ENCODE measurements at places on chromosomes 1 and 21. TPM values are rescaled to one million over a fixed set of nuclear protein-coding genes. Genes with fewer than 3 reads are reported as not detected.
A peak's percentile ranks its signal among the peaks of the same experiment; 100 is the strongest.

DNA sequence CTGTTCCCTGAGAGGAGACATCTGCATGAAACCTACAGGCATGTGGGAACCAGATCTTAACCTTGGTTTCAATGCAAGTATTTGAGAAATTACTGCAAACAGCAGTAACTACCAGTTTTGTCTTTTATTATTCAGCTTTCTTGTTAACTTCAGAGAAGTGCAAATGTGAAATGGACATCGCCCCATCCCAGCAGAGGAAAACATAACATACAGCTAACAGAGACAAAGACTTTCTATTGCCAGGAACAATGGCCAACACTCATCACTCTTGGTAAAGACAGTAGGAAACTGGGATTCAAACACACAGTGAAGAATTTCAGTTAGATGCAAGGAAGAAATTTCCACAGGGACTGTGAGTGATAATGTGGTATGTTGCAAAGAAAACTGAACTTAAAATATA, 115.1 kb downstream of the SLC30A10 start:
- H3K4me3 ChIP-seq: no peak overlapping the region
- no peak for DNase-seq
- H3K27me3 ChIP-seq: no peaks in the 10 kb centered on the region

- H3K4me1 ChIP-seq: peaks cover 19% of the 10 kb centered on the region
- peak; percentile 98 for DNase-seq
- H3K27ac ChIP-seq: no peak within 1 kb of the TSS
- H3K36me3 ChIP-seq: peaks cover 33% of the 10 kb centered on the region
- no peak within 1 kb of the TSS for H3K4me3 ChIP-seq
Measured at GRCh38 chr1:150629115-150629928, at the start of gene ENSA. Gene ENSA, minus strand, starts transcription at chr1:150629612. Its CDS starts 142 bp downstream, at chr1:150629470.

DNA sequence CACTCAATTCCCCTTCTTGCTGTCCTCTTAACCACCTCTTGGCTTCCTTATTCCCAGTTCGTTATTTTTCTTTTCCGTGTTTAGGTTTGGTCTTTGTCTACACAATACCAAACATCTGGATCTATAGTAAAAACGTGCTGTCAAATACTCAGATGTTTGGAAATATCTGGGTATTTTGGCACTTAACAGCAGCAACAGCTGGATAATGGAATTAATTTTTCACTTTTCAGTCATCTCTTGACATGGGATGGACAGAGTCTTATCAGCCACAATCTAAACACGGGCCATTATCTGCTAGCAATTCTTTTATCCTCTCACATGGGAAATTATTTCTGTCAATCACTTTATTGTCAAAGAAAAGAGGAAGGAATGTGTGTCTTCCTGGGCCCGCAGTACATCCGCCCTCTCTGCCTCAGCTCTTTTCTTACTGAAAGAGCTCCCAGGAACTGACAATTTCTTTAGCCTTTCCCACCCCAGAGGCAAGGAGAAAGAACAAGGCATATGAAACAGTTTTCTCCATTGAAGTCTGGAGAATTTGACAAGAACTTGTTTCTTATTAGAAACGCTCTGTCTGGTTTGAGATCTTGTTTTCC, 13.4 kb downstream of the NHLH2 start:
- no peak overlapping the region for H3K4me3 ChIP-seq
- no peaks in the 10 kb centered on the region for H3K36me3 ChIP-seq
- no peak for DNase-seq
- H3K4me1 ChIP-seq: peaks cover 4% of the 10 kb centered on the region
- peaks cover 40% of the 10 kb centered on the region for H3K27me3 ChIP-seq
- H3K27ac ChIP-seq: no peak overlapping the region

UBL4B gene
- not detected for total RNA-seq

GRCh38 chr21:25857308-25858074, 122.7 kb downstream of the GABPA start:
- H3K36me3 ChIP-seq: no peaks in the 10 kb centered on the region
- peaks cover 4% of the 10 kb centered on the region for H3K27me3 ChIP-seq
- no peak overlapping the region for H3K4me3 ChIP-seq
- H3K27ac ChIP-seq: no peak overlapping the region
- no peak for DNase-seq

DNA sequence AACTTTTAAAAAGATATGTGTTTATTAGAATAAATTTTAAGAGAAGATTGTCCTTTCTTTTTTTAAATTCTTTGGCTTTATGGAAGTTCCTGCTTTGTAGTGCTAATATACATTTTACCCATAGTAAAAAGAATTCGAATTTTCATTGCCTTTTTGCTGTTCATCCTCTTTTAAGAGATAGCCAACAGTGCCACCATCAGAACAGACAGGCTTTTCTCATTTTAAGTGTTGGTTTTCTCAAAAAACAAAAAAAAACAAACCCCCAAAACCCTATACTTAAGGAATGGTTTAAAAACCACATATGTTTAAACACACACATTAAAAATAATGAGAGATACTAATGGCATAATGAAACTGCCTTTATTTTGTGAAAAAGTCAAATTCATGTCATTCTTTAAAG, 118.8 kb downstream of the NEK7 start:
- no peak overlapping the region for H3K27ac ChIP-seq
- DNase-seq: no peak
- no peak overlapping the region for H3K4me3 ChIP-seq
- no peaks in the 10 kb centered on the region for H3K27me3 ChIP-seq
- no peaks in the 10 kb centered on the region for H3K4me1 ChIP-seq

TLCD4 gene
- total RNA-seq: not detected

- no peaks in the 10 kb centered on the region for H3K36me3 ChIP-seq
- no peak overlapping the region for H3K27ac ChIP-seq
- DNase-seq: no peak
- peaks cover 21% of the 10 kb centered on the region for H3K27me3 ChIP-seq
Measured at GRCh38 chr1:170518965-170519364, 13.0 kb upstream of the GORAB start.

NRAS gene
- 50.3 TPM for total RNA-seq

FCRL5 gene
- total RNA-seq: 0.10 TPM

ERVH48-1 gene
- 0.13 TPM for total RNA-seq

- H3K4me1 ChIP-seq: peaks cover 25% of the 10 kb centered on the region
- no peak overlapping the region for H3K27ac ChIP-seq
- peaks cover 2% of the 10 kb centered on the region for H3K27me3 ChIP-seq
- DNase-seq: no peak
Measured at GRCh38 chr21:33896691-33897090, 18.9 kb downstream of the ATP5PO start.

PTPRU gene
- total RNA-seq: 0.13 TPM

Data from activated CD8-positive, alpha-beta T cell treated with anti-CD3 and anti-CD28 coated beads, Interleukin-2, amount 10 ng/mL, durations not matched to agents 7 days and 5 days (primary cell).